Activated CD4-positive, CD25-positive, alpha-beta regulatory T cell treated with anti-CD3 and anti-CD28 coated beads, Interleukin-2, amount 50 U/mL, for 72 hours (primary cell): ENCODE measurements at places on chromosomes 2 and 18.
A peak's percentile ranks its signal among the peaks of the same experiment; 100 is the strongest.

- DNase-seq, result no peak
These were observed 4.7 kb upstream of the IL37 start for GRCh38 chr2:112906276-112906675.

DNA sequence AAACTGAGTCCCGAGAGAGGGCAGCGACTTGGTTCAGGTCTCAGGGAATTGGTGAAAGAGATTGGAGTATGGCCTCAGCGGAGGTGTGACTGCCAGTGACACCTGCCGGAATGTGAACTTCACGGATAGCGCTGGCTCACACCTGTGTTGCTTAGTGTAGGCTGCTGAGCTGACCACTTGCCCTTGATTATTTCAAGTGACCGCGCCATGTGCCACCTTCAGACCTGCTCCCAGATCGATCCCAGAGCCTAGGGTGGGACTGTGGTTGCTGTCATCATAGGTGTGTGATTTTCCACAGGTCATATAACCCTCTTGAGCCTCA, 134.8 kb downstream of the GLI2 start:
- DNase-seq, result no peak

- no peak for DNase-seq
These were observed 48.5 kb downstream of the MAP4K4 start for GRCh38 chr2:101745711-101746694.

GRCh38 chr2:219106251-219106650, 45.5 kb upstream of the IHH start:
- no peak for DNase-seq

- DNase-seq, result no peak
These were observed 84.8 kb downstream of the SEPTIN10 start for GRCh38 chr2:109528811-109529501.

DNA sequence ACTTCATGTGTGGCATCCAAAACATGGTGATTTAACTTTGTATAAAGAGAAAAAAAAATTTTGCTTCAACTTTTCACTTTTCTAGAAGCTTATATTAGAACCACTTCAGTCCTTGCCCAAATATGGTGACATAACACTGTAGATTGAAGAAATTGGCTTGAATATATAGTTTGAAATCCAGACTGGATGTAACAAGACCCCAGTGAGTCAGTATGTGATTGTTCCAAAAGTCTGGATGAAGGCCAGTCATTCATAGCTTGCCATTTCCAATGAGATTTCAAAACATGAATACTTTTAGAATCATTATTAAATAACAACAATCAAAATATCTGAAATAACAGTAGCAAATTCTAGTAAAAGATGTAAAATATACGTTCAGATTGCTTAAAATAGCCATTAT, 104.8 kb upstream of the FN1 start:
- DNase-seq, result no peak

DNA sequence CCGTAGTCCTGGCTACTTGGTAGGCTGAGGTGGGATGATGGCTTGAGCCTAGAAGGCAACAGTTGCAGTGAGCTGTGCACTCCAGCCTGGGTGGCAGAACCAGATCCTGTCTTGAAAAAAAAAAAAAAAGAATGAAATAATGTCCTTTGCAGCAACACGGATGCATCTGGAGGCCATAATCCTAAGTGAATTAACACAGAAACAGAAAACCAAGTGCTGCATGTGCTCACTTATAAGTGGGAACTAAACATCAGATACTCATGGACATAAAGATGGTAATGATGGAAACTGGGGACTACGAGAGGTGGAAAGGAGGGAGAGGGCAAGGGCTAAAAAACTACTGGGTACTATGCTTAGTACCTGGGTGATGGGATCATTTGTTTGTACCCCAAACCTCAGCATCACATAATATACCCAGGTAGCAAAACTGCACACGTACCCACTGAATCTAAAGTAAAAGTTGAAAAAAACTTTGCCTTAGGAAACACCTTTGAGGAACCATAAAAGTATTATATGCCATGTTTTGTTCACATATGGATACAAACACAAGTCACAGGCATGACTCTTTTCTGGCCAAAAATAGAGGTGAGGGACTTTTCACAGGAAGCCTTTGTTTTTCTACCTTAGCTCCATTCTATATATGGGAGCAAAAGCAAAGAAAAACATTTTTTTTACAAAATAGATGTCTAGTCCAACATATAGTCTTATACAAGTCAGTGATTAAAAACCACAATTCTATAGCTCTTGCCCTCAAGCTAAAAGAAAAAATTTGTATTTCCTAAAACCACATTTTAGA, 36.6 kb downstream of the GPR155 start:
- no peak for DNase-seq

- no peak for DNase-seq
These were observed 36.1 kb upstream of the MYO3B start for GRCh38 chr2:170141865-170142264.

DNA sequence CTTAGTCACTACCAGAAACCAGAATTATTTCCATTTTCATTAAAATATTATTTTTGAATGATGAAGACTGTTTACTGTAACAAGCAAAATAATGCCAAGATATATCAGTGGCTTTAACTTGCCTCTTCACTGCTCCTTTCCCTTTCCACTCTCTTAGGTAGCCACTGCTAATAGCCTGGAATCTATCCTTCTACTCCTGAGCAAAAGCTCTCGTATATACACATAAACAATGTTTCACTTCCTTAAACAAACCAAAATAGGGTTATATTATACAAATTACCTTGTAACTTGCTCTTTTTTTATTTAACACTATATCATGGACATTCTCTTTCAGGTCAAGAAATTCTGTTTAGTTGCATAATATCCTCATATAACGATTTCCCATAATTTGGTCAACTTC, 20.8 kb downstream of the IMMT start:
- DNase-seq, result no peak

- DNase-seq, result no peak
These were observed 844.3 kb downstream of the MBD2 start for GRCh38 chr18:53380063-53380639.

GRCh38 chr2:189146553-189146952, 33.0 kb downstream of the COL5A2 start:
- no peak for DNase-seq

GRCh38 chr2:14815201-14815600, 182.7 kb downstream of the LRATD1 start:
- no peak for DNase-seq

DNA sequence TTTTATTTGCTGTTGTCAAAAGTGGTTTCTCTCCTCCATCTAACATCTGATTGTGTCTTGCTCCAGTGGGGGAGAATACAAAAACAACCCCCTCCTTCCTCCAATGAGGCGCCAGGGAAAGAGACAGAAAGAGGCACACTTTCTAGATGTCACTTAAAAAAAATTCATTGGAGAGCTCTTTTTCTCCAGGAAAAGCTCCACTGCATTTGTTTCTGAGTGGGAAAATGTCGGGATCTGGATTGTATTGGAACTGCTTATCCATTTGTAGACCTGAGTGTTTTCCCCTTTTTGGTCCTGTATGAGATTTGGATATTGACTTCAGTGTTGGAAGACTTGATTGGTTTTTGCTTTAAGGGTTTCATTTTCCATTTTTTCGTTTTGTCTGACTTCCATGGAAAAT, 995 bp downstream of the MBD5 start:
- no peak for DNase-seq

DNA sequence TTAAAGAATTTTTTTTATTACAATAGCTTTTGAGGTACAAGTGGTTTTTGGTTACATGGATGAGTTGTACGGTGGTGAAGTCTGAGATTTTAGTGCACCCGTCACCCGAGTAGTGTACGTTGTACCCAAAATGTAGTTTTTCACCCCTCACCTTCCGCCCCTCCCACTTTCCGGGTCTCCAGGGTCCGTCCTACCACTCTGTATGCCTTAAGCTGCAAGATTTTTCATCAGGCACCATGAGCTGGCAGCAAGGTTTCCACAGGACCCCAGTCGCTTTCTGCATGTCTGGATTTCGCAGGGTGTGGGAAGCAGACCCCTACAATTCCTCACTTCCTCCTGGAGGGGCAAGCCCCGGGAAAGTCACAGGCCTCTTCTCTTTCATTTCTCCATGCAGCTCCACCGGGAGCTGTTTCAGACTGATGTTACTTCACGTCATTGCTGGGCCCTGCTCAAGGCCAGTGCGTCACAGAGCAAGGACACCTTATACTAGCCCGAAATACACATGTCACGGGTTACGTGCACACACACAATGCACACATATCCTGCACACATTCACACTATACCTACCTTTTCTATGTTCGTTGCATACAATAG, 179.1 kb downstream of the ZFP36L2 start:
- DNase-seq, result no peak

DNA sequence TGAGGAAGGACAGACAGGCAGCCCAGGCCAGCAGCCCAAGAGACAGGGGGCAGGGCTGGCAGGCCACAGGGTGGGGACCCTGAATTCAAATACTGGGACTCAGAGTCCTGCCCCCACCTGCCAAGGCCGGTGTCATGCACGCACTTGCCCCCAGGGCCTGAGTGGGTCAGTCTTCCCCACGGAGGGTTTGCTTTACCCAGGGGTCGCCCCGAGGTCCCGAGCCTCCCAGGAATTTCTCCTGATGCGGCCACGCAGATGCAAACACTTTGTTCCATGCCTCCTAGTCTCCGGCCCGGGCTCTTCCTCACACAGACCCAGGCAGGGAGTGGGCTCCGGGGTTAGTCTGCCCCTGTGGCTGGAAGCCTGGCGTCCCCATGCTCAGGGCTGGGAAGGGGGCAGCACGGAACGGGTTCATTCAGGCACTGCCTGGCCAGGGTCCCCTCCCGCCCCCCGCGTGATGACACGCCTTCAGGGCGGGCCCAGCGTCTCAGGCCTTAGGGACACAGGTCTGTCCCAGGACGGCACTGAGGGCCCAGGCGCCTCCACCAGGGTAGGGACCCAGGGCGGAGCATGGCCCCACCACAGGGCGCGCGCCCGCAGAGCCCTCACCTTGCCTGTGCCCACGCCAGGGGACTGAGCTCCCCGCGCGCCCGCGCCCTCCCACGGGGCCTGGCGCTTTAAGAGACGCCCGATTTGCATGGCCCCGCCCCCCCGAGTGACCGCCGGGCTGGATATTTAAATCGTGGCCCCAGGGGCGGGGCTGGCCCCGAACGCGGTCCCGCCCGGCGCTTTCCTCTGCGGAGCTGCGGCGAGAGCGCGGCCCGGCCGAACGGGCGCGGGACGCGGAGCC, at the start of gene SNED1:
SNED1 (plus strand) TSS at position 763 of the 850 bp plus-strand sequence. CDS start 220 bp downstream, outside the sequence.
- peak; percentile 72 for DNase-seq

GRCh38 chr2:143296089-143296488, 166.9 kb downstream of the ARHGAP15 start:
- no peak for DNase-seq

- DNase-seq, result no peak
These were observed 66.6 kb downstream of the MYL12B start for GRCh38 chr18:3328532-3328931.

- no peak for DNase-seq
These were observed 34.0 kb downstream of the LRRTM4 start for GRCh38 chr2:77488141-77488540.

- no peak for DNase-seq
These were observed 68.2 kb downstream of the CALCRL start for GRCh38 chr2:187379869-187380268.

GRCh38 chr2:102932501-102932900, 170.7 kb downstream of the TMEM182 start:
- DNase-seq, result no peak

DNA sequence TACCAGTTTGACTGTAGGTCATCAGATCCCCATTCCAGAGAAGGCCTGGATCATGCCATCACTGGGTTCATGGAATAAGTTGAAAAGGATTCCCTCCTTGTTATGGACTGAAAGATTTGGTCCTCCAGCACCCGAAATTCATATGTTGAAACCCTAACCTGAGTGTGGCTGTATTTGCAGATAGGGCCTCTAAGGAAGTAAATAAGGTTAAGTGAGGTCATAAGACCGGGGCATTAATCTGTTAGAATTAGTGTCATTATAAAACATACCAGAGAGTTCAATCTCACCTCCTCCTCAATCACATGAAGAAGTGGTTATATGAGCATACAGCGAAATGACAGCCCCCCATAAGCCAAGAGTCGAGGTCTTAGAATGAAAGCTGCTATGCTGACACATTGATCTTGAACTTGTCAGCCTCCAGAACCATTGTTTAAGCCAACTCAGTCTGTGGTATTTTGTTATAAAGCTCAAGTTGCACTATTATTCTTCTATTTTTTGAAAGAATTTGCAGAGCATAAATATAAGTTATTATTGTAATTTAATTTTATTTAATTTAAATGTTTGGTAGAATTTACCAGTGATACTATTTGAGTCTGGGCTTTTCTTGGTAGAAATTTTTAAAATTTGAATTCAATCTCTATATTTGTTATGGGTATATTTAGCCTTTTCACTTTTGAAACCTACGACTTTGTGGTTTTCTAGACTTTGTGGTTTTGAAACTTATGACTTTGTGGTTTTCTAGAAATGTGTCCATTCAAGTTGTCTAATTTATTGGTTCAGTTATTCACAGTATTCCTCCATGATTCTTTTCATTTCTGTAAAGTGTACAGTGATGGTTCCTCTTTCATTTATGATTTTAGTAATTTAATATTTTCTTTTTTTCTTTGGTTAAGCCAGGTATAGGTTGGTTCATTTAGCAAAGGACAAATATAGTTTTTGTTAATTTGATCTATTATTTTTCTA, 1206.7 kb upstream of the CDH2 start:
- DNase-seq, result no peak

DNA sequence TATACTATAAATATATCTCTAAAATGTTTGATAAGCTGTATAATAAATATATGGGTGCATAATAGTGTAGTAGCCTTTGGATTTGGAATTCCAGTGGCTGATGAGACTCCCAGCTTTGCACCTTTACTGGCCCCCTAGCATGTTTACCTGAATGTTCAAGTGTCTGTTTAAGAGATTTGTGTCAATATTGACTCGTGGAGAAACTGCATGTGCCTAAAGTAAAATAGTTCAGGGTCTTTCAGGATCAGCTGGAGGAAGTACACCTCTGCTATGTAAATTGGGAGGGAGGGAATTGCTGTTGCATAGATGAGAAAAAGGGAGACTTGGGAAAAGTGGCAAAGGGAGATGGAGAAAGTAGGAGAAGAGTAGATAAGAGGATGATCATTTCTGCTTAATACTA, 23.9 kb downstream of the ME2 start:
- no peak for DNase-seq

- no peak for DNase-seq
These were observed 44.3 kb upstream of the FIGN start for GRCh38 chr2:163779970-163780597.

- peak; percentile 34 for DNase-seq
These were observed 50.2 kb upstream of the SIGLEC15 start for GRCh38 chr18:45775241-45775676.

DNA sequence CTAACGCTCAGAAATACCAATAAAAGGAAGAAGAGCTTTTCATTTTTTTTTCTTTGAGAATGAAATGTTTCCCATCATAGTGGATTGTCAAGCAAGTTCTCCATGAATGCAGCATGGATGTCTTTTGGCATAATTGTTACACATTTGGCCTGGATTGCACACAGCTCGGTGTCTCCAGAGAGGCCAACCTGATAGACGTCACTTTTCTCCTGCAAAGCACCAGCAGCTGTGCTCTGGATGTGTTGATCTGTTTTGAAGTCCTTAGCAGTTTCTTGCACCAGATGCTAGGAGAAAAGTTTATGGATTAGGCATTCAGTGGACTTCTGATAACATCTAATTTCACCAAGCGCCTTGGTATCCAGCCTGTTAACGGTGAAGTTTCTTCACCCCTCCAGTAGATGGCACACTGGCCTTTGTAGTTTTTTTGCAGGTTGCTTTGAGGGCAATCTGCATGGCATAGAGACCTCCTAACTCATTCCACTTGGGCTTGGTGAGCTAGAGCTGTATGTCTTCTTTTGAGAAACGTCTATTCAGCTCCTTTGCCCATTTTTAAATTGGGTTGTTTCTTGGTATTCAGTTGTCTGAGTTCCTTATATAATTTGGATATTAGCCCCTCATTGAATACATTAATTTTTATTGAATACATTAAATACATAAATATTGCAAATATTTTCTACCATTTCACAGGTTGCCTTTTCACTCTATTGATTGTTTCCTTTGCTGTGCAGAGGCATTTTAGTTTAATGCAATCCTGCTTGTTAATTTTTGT, 59.7 kb downstream of the PTH2R start:
- DNase-seq, result no peak
